Stimulated activated CD4-positive, alpha-beta T cell treated with anti-CD3 and anti-CD28 coated beads, Interleukin-15, amount 100 ng/mL, for 24 hours (primary cell): ENCODE measurements at places on chromosomes 6 and 20.

- no peak for DNase-seq
Observed at GRCh38 chr20:11677836-11678235, 239.9 kb upstream of the BTBD3 start.

- no peak for DNase-seq
Observed at GRCh38 chr6:33925936-33926335, 122.1 kb upstream of the MLN start.

GRCh38 chr6:48990739-48991138, 472.3 kb downstream of the MMUT start:
- no peak for DNase-seq

DNA sequence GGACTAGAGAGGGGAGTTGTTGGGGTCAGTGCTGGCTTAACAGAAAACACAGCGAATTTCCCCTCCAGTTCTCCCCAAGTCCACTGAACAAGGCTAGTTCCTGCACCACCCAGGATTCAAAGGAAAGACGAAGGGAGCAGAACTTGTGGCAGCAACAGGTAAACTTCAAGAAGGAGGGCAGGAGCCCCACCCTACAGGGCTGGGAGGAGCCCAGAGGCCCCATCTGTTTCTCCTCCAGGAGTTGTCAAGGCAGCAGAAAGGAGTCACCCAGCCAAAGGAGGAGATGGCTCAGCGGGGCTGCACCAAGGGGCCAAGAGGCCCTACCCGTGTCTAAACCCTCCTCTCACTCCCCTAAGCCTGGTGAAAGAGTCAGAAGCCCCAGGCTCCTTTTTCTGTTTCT, 1.7 kb downstream of the SAPCD1 start:
- no peak for DNase-seq

DNA sequence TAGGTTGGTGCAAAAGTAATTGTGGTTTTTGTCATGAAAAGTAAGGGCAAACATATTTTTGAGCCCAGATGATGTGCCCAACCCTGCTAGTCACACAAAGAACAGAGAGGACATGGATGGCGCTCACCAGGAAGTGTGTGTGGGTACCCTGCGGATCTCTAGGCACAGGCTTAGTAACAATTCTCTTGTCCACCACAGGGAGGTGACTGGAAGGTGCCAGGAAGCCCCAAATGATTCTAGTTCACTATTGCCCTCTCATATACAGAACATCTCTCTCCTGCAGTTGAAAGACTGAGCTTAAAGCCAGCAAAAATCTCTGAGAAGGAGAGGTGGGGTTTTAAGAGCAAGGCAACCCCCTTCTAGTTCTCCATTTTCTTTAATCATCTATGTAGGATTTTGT, 272.1 kb upstream of the TAB2 start:
- DNase-seq = no peak

DNA sequence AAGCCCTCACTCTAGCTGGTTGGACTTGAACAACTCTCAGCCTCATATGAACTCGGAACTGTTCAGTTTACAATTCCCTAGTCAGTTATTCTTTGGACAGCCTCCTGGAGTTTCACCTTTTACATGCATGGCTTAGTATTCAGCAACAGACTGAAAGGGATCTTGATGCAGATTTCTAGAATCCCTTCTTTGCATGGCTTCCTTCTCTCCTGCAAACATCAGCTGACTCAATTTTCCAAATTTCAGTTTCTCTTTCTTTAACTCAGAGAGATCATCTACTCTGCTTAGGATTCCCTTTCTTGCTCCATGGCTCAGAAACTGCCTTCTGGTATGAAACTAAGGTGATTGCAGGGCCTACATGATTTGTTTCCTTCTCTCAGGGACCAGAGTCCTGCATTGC, 99.6 kb downstream of the CEP57L1 start:
- no peak for DNase-seq

GRCh38 chr6:151434369-151434768, 17.6 kb downstream of the RMND1 start:
- no peak for DNase-seq

GRCh38 chr6:107690643-107691061, 133.5 kb downstream of the SCML4 start:
- DNase-seq = no peak

DNA sequence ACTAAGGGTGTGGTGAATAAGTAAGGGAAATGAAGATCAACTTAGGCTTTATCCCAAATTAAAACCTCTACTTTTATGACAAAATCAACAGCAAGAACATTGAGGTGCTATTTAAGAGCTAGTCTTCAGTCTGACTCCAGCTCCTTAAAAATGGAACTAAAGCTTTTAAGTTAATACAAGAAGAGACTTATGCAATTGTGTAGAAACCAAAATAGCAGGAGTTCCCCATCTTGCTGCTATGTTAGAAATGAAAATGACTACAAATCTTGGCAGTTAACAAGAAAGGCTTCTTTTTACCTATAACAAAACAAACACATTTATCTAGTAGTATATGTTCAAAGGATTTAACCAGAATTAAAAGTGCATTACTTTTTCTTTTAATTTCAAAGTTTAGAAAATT, 25.7 kb downstream of the HMGN3 start:
- no peak for DNase-seq
